Stimulated activated CD8-positive, alpha-beta memory T cell treated with anti-CD3 and anti-CD28 coated beads, Interleukin-4, amount 100 ng/mL, for 1 hour (primary cell): ENCODE measurements at places on chromosomes 2 and 18.

DNA sequence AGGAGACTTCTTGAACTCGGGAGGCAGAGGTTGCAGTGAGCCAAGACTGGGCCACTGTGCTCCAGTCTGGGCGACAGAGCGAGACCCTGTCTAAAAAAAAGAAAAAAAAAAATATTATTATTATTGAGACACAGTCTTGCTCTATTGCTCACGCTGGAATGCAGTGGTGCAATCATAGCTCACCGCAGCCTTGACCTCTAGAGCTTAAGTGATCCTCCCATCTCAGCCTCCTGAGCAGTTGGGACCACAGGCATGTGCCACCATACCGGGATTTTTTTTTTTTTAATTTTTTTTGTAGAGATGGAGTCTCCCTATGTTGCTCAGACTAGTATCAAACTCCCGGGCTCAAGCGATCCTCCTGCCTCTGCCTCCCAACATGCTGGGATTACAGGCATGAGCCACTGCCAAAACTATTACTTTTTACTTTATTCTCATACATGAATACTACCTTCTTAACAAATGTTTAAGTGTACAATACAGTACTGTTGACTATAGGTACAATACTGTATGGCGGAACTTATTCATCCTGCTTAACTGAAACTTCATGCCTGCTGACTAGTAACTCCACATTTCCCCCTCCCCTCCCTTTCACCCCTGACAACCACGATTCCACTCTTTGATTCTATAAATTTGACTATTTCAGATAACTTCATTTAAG is 15.5 kb downstream of the FBXO11 start:
- DNase-seq = no peak

DNA sequence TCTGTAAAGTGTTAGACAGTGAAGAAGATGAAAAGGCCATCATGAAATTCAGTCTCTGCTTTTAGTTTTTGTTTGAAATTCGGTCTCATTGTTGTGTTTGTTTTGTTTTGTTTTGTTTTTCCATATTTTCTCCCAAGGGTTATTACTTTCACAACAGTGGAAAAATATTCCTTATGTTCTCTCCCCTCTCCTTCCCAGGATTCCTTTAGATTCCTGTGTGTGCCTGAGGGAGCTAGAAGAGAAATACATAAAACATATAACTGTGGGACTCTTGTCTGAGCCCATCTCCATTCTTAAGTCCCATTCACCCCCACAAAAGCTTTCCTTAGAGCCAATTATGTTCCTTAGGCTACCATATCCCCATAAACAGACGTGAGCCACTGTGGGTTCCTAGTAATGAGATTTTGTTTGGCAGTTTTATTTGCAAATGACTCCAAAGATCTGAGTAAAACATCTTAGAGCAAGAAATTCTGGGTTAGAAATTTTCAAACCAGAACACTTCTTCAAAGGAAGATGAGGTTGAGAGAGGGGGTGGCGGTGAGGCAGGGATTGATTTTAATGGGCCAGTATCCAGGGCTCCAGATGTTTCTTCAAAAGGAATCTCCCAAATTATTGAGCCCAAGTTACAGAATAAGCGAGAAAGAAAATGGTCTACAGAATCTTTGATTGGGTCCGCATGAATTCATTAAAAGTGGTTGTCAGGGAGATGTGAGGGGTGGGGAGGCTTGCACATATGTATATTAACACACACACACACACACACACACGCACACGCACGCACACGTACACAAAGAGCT is 157.8 kb upstream of the TNP1 start:
- DNase-seq = no peak

DNA sequence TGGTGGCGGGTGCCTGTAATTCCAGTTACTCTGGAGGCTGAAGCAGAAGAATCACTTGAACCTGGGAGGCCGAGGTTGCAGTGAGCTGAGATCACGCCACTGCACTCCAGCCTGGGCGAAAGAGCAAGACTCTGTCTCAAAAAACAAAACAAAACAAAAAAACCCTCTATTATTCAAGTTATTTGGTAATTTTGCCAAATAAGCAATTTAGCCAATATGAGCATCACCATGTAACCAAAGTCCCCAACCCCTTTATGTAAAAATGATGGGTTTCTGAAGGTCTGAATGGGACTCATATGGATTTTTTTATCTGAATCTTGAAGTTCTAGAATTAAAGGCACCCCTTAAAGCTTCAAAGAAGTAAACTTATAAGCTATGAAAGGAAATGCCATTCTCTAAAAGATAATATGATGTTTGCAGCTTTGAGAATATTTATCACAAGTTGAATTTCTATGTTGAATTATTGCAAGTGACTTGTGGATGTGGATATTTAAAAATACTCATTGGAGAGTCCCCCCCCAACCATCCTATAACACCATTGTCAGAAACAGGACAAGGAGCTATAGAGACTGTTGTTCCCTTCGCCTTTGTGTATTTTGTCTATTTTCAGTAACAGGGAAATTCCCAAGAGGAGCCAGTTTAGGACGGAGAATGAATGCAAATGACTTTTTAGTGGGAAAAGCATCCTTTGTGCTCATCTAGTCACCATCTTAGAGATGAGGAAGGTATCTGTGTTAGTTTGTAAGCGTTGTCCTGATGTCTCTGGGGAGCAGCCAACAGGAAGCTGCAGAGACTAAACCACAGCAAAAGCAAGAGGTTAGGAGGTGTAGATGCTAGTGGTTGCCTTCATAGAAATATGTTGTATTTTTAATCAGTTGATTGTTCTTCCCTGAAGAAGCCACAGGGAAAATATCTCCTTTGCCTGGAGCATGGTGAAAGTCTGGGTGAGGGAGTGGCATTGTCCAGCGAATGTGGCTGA is 68.3 kb downstream of the TET3 start:
- DNase-seq = no peak

GRCh38 chr2:165725421-165725820 is 68.6 kb downstream of the GALNT3 start:
- no peak for DNase-seq

DNA sequence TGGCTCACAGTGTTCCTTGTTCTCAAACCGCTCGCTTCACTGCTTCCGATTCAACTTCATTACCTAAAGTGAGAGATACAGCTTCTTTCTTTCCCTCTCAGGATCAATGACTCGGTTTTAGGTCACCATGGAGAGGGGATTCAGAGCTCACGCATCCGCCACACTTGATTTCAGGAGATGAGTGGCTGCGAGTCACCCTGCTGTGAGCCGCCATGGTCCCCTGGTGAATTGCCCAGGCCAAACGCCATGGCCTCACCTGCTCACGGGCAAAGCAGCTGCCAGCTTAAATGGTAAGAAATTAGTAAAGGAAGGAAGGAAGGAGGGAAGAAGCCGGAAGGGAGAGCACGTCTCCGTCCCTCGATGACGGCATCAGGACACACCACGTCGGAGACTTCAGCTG is 60.5 kb downstream of the ADNP2 start:
- no peak for DNase-seq

- peak; percentile 36 for DNase-seq
Observed at GRCh38 chr2:61793389-61793836, 60.4 kb downstream of the FAM161A start.

DNA sequence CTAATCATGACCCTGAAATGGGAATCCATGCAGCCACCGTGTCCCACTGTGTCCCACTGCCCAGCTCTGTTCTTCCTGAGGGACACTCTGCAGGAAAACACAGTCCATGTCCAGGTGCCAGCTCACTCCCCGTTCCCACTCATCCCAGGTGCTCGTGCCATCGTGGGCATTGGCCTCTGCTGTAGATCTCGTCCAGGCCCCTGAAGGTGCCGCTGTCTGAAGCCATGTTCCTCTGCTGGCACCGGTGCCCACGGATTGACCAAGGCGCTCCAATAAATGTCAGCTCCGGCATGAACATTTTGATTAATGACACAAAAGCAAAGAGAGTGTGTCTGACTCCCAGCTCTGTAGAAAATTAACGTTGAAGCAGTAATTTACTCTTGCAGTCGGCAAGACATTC is 280.1 kb upstream of the SALL3 start:
- DNase-seq = no peak

- no peak for DNase-seq
Observed at GRCh38 chr18:25047983-25048382, 304.0 kb downstream of the ZNF521 start.

DNA sequence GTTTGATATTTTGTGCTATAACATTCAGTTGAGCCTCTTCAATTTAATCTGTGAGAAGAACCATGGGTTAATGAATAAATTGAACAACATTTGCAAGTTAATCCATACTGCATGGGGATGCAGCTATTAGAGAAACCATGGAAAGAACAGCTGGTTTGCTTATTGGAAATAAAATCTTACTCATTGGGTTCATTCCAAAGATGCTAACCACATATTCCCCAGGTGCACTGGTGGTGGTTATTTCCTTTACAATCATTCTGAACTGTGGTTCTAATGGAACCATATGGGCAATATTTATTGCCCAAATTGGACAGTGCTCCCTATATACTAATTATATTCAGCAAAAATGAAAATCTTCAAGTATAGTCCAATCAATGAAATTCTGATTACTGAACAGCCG is 1200.4 kb upstream of the CDH2 start:
- DNase-seq = no peak

DNA sequence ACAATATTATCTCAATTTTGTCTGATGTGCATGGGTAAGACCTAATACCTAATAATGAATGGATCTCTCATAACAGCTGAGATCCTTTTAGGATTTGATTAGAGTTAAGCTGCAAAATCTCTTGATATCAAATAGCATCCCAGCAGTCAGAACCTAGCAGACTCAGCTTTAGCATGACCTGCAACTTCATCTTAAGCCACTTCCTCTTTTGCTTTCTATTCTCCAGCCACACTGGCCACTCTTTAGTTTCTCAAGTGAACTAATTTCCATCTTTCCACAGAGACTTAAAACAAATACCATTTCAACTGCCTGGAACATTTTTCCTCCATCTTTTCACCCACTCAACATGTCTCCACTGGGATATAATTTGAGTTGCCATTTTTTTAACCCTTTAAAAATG is 1251.6 kb upstream of the ZEB2 start:
- DNase-seq = no peak

- DNase-seq = no peak
Observed at GRCh38 chr2:233363744-233364235, 9.5 kb downstream of the DGKD start.

DNA sequence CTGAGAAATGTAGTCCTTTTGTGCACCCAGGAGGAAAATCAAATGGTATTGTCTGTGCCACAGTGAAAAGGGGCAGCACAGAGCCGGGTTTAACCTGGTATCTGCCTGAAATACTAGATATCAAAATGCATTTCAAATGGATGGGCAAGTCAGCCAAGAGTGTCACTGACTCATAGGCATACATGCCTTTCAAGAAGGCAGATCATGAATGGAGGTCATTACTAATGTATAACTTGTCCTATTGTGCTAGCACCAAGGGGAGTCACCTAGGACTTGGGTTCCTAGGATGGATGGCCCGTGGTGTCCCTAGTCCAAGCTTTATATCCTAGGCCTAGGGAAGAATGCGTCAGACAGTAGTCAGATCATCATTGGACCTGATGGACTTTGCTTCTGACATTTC is 49.9 kb downstream of the TCF7L1 start:
- DNase-seq = no peak

DNA sequence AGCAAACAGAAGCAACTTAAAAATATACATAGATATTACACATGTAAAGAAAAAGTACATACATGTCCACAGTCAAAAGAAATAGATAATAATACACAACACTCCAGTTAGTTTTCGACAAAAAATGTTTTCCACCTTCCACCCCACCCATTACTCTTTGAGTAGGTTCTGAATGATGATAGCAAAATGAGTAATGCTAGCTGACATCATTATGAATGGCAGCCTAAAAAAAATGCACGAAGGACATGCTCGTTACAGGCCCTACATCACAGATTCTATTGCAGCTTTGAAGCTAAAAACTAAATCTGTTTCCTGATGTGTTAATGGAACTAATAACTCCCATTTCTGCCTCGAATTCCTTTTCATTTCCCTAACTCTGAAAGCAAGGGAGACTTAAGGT is 578.7 kb upstream of the NETO1 start:
- DNase-seq = no peak

DNA sequence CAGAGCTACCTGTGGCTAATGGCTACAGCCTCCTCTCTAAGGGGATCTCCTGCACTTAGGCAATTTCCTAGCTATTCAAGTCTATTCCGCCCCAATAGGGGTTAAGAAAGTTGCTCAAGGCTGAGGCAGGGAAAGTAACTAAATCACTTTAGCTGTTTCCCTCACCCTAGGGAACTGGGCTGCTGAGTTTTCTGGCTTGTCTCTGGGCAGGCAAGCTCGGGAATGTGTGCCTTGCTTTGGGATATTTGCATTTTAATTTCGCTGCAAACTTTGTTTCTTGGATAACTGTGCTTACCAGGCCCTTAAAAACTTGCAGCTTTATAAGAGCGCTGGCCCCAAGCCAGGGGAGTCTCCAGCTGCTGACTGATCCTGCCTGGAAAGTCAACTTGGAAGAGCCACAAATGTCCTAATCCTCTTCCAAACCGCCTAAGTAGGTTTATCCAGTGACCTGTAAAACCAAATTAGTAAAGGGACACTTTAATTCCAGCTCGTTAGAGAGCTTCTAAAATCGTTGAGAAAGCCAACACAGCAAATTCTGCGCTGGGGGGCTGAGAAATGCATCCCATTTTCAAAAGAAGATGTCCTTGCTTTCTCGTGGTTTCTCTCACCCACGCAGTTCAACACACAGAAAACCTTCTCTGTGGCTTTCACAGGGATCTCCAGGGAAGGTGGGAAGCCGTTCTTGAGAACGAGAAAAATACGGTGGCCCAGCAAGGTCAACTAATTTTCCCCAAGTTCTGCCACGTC is 59.5 kb upstream of the SP3 start:
- DNase-seq = no peak

DNA sequence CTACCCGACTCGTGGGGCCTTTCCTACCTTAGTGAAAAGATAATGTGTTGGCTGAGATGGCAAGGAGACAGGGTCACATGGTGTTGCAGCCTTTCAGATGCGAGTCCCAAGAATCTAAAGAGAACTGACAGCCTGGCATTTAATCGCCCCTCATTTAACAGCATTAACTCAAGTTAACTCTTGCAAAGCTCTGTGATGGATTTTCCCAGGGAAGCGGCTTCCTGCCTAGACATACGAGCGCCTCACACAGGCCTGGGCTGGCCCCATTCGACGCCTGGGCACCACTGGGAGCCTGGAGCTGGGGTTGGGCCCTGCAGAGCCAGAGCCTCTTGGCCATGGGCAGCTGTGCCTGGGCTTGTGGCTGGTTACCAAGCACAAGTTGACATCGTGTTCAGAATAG is 140.8 kb downstream of the SEPTIN10 start:
- no peak for DNase-seq

- DNase-seq = no peak
Observed at GRCh38 chr2:148965623-148966437, 72.7 kb upstream of the LYPD6B start.

DNA sequence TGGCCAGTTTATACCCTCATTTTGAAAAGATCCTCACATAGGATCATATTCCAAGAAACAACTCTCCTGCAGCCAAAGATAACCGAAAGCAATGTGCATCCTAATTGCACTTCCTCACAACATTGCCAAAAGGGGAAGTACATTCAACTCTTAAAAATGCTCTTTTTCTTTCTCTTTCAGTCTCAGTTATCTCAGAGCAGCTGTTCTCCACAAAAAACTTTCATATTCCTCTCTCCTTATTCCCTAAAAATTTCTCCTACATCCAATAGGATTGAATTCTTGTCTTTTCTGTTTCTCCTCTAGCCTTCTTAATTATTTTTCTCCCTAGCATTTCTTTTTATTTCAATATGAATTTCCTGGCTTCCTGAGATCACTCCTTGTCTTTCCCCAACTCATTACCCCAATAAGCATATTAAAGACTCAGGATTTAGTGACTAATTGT is 7.4 kb upstream of the VRK2 start:
- no peak for DNase-seq
